Chondrocyte (in vitro differentiated cells): ENCODE measurements at places on chromosomes 12 and 14. TPM values are rescaled to one million over a fixed set of nuclear protein-coding genes. Genes with fewer than 3 reads are reported as not detected.
A peak's percentile ranks its signal among the peaks of the same experiment; 100 is the strongest.

- DNase-seq: no peak
- H3K4me1 ChIP-seq: peaks cover 36% of the 10 kb centered on the region
- H3K27ac ChIP-seq: peak overlapping the region; percentile 8
- peaks cover 13% of the 10 kb centered on the region for H3K36me3 ChIP-seq
- no peak overlapping the region for H3K4me3 ChIP-seq
- no peaks in the 10 kb centered on the region for H3K27me3 ChIP-seq
Observed at GRCh38 chr14:68527329-68527851, 265.5 kb downstream of the ZFP36L1 start.

GRCh38 chr14:34722723-34723545, 8.5 kb upstream of the CFL2 start:
- H3K4me1 ChIP-seq: peaks cover 26% of the 10 kb centered on the region
- no peak for DNase-seq
- no peaks in the 10 kb centered on the region for H3K36me3 ChIP-seq
- no peak overlapping the region for H3K4me3 ChIP-seq
- H3K27ac ChIP-seq: no peak overlapping the region

- no peak overlapping the region for H3K27ac ChIP-seq
- DNase-seq: no peak
- H3K27me3 ChIP-seq: peaks cover 6% of the 10 kb centered on the region
Observed at GRCh38 chr14:100834794-100835547, 9.1 kb downstream of the MEG3 start.

- peaks cover 2% of the 10 kb centered on the region for H3K27me3 ChIP-seq
- H3K4me1 ChIP-seq: peaks cover 23% of the 10 kb centered on the region
- H3K36me3 ChIP-seq: peaks cover 5% of the 10 kb centered on the region
- peak overlapping the region; percentile 81 for H3K27ac ChIP-seq
Observed at GRCh38 chr12:113831476-113831875, 134.6 kb downstream of the RBM19 start.

DNA sequence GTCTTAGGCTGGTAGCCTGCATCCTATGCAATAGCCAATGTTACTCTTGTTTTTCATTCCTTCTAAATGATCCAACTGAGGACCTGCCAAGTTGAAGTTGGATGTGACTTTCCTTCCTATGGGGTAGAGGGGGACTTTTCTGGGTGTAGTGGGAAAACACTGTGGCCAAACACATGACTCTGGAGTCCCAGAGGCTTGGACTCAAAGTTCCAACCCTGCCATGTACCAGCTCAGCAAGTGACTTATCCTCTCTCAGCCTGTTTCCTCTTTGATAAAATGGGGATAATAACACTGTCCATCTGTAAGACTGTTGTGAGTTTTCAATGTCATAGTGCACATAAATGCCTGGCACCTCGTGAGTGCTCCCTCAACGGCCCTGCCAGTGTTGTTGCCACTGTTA, 97.0 kb downstream of the ZFP36L1 start:
- no peak for DNase-seq
- no peaks in the 10 kb centered on the region for H3K36me3 ChIP-seq
- H3K27ac ChIP-seq: peak overlapping the region; percentile 79
- peaks cover 32% of the 10 kb centered on the region for H3K4me1 ChIP-seq
- H3K27me3 ChIP-seq: no peaks in the 10 kb centered on the region

ALKBH1 gene
- total RNA-seq: 7.6 to 12.7 TPM (median 8.3 TPM) in 3 replicates
